Neuronal stem cell (in vitro differentiated cells): ENCODE measurements at places on chromosomes 5 and 9.

- DNase-seq, result peak; percentile 30
These were observed 11.9 kb upstream of the SRFBP1 start for GRCh38 chr5:121949885-121950284.

- no peak for DNase-seq
These were observed 74.0 kb upstream of the PRLR start for GRCh38 chr5:35304291-35304690.

GRCh38 chr9:96014078-96014477 lies 138.6 kb downstream of the ERCC6L2 start:
- DNase-seq, result no peak

GRCh38 chr9:138025908-138026307 lies 148.3 kb downstream of the CACNA1B start:
- no peak for DNase-seq

DNA sequence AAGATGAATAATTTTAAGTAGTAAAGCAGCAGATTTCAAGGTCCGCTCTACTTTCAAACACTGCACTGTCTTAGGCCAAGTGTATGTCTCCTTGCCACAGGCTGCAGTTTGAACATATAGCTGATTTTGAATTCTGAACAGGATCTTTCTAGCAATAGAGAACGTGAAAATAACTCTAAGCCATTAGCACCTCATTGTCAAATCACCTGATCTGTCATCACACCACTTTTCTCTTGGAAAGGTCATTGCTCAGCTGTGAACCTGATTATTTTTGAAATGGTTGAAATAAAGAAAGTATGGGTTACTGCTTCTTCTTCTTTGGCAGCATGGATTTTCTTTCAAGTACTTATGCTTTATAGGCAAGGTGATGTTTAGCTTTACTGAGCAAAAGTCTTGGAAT lies 357.0 kb upstream of the RORB start:
- no peak for DNase-seq

- no peak for DNase-seq
These were observed 71.8 kb upstream of the CLINT1 start for GRCh38 chr5:157930710-157931109.

DNA sequence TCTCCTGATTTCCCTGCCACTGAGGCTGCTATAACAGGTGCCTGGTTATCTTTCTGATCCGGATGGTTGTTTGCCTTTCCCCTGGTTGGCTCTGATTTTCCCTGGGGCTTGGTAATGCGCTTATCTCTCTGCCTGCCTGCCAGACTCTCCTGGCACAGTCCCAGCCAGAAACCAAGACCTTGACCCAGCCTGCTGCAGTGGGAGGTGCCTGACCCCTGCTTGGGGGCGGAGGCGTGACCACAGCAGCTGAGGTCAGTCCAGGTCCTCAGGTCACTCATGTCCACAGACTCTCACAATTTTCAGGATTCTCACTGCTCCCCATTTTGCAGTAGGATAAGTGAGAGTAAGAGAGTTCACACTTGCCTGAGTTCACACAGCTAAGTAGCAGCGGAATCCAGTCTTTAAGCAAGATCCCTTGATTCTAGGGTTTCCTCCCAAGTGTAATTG lies 24.4 kb upstream of the SYNPO start:
- no peak for DNase-seq

GRCh38 chr9:72924154-72924790 lies 28.6 kb downstream of the ALDH1A1 start:
- no peak for DNase-seq

DNA sequence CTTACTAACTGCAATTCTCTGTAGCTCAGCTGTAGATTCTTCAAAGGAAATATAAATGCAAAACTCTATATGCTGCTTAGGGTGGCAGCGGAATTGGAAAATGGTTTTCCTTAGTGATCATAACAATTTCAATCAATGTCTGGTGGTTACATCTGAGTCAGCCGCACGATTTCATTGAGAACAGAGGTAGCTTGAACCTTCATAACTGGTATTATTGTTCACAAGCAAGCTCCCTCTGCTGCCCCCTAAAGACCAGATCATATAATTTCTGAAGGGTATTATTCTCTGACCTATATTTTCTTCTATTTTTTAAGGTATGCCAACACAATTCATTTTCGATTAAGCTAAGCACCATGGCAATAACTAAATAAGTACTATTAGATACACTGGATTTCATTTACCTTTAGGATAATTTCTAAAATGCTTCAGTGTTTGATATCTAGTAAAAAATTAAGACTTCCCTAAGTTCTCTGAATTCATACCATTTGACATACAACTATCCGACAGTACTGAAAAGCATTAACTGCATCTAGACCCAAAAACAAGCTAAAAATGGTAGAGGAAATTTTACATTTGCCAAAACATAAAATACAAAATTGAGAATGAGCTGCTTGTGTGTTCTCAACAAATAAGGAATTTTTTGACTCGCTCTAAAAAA lies 181.1 kb upstream of the SPEF2 start:
- peak; percentile 20 for DNase-seq

- DNase-seq, result no peak
These were observed 39.6 kb downstream of the RGS3 start for GRCh38 chr9:113503131-113503541.

- DNase-seq, result no peak
These were observed 90.3 kb upstream of the APC start for GRCh38 chr5:112647428-112647827.

DNA sequence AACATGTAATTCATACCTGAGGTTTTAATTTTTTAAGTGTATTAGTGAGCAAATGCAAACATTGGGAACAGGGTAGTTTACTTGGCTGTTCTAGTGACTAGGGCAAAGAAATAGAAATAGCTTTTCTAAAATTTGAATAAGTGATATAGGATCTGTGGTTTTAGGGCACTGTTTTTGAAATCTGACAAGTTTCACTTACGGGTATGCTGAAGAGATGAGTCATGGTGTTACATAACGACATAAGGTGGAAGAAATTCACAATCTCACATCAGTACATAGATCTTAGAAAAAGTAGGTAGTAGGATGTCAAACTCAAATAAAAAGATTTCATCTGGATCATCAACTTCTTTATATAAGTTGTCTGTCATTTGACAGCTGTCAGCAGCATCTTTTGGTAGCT lies 772.3 kb downstream of the MAT2B start:
- DNase-seq, result no peak

DNA sequence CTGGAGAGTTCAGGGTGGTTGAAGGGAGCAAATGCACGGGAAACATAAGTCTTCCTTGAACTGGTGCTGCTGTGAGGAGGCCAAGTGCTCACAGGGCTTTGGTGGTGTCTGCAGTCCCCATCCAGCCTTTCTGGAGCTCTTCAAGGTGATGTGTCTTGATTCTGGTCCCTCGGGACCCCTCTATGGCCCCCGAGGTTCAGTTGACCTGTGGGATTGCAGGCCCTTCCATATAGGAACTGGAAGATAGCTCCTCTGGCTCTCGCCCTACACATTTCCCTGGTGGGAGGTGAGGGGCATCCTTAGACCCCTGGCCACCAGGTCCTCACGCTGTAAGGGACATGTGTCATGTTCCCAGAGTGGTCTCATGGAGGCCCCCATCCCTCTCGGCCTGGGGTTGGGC lies 191.8 kb downstream of the GADD45G start:
- DNase-seq, result no peak

GRCh38 chr9:84490206-84490841 lies 149.8 kb upstream of the SLC28A3 start:
- DNase-seq, result no peak
